ENCODE measurements at places on chromosomes 2 and 18. TPM values are rescaled to one million over a fixed set of nuclear protein-coding genes. Genes with fewer than 3 reads are reported as not detected.

The FEV gene
- polyA plus RNA-seq: 5.9 TPM

The PCARE gene
- polyA plus RNA-seq: not detected

The RUFY4 gene
- not detected for polyA plus RNA-seq

The ANKRD62 gene
- not detected for polyA plus RNA-seq

Data from brain (organoid and tissue), 16 donors.